ENCODE measurements at places on chromosomes 6 and 20. TPM values are rescaled to one million over a fixed set of nuclear protein-coding genes. Genes with fewer than 3 reads are reported as not detected.

Gene ADGRB3
- under 0.01 TPM for total RNA-seq

Gene KIAA1755
- 1.1 TPM for total RNA-seq

Gene POM121L2
- 0.12 TPM for total RNA-seq

Gene FOXA2
- not detected for total RNA-seq

Gene TTK
- 146 TPM for total RNA-seq

Gene ARHGAP40
- total RNA-seq, result not detected

Gene ZNF133
- total RNA-seq, result 29.7 TPM

Gene MEI4
- total RNA-seq, result not detected

Gene TAGAP
- total RNA-seq, result not detected

Gene PRND
- under 0.01 TPM for total RNA-seq

Gene TRIM10
- total RNA-seq, result not detected

Gene BMP6
- total RNA-seq, result not detected

Measured in RPMI7951 (cell line).